ENCODE measurements at places on chromosomes 2 and 18.
A peak's percentile ranks its signal among the peaks of the same experiment; 100 is the strongest.

DNA sequence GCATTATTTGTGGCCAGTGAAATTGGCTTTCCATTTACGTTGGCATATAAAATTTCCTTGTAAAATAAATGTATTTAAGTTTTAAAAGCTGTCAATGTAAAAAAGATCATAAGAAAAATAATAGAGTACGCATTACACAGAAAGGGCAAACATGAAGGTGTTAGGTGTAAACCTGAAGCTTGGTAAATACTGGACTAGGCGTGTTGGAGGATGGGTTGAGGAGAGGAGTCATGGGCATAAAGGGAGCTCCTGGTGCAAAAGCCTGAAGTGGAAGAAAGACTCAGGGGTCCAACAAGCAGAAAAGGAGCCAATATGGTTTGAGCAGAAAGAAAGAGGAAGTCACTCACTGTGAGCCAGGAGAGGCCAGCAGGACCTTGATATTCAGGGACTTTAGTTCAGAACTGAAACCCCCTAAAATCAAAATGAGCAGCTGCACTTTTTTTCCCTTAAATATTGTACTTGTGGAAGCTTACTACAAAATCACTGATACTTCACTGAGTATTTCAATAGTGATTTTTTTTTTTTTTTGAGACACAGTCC lies 24.4 kb downstream of the SP5 start:
- DNase-seq: no peak

DNA sequence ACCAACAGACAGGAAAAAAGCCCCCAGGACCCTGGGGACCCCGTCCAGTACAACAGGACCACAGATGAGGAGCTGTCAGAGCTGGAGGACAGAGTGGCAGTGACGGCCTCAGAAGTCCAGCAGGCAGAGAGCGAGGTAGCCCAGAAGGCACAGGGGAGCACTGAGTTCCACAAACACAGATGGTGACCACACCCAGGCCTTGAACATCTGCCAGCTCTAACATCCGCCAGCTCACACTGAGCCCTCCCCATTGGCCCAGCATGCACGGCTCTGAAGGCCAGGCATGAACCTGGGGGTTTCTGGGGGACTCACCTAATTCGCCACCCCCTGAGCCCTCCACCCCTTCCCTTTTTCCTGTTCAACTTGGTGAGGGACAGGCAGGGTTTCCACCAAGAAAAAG lies 25.6 kb upstream of the PRLH start:
- no peak for DNase-seq

GRCh38 chr2:8125741-8126711 lies 555.8 kb upstream of the ID2 start:
- no peak for DNase-seq

GRCh38 chr2:182951948-182952663 lies 85.7 kb upstream of the FRZB start:
- no peak for DNase-seq

GRCh38 chr2:152781175-152781574 lies 62.8 kb downstream of the ARL6IP6 start:
- DNase-seq: no peak

GRCh38 chr2:237440819-237441281 lies 26.9 kb upstream of the COL6A3 start:
- peak; percentile 74 for DNase-seq

DNA sequence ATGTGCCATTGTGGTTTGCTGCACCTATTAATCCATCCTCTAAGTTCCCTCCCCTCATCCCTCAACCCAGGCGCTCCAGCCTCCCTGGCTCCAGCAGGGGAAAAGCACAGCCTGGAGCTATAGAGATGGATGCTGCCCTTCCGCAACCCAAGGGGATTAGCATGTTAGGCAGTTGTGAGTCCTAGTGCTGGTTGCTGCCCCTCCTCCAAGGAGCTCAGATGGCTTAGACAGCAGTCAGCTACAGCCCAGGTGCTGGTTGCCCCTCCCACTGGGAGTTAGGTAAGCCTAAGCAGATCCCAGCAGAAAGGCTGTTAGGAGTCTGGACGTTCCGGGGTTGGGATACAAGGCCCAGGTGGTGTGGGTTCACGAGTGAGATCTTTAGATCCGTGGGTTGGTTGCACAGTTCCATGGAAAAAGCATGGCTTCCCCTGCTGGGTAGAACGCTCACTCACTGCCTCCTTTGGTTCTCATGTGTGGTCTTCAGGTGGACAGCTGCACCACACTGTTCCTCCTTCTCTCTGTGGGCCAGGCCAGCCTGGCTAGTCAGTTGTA lies 446.1 kb downstream of the ZNF804A start:
- DNase-seq: no peak

GRCh38 chr2:120936476-120937334 lies 201.0 kb downstream of the GLI2 start:
- DNase-seq: no peak

- DNase-seq: no peak
These were observed 6.4 kb downstream of the SALL3 start for GRCh38 chr18:78986018-78986481.

- DNase-seq: peak; percentile 49
These were observed 107.2 kb upstream of the L3MBTL4 start for GRCh38 chr18:6521803-6522418.

DNA sequence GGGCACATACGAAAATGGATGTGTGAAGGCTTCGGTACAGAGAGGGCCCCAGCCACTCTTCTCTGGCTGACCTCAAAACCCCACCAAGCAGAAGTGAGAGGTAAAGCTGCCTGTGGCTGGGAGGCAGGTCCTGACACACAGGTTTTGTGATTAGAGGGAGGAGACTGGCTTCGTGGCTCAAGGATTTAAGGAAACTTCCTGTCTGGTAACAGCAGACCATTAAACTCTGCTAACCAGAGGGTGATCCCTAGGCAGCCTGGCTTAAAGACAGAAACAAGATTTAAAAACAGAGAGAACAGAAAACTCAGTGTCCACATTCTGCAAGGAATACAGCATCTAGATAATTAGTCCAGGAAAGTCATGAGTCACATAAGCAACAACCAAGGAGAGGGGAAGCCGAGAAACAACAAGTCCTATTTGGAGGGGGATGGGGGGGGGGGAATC lies 101.9 kb downstream of the NFATC1 start:
- no peak for DNase-seq

- no peak for DNase-seq
These were observed 49.0 kb upstream of the TFCP2L1 start for GRCh38 chr2:121333834-121334558.

GRCh38 chr18:79756143-79756500 lies 41.6 kb upstream of the KCNG2 start:
- no peak for DNase-seq

GRCh38 chr2:207130958-207131521 lies 34.7 kb downstream of the KLF7 start:
- no peak for DNase-seq

GRCh38 chr18:69889009-69889408 lies 58.7 kb downstream of the CD226 start:
- DNase-seq: no peak

DNA sequence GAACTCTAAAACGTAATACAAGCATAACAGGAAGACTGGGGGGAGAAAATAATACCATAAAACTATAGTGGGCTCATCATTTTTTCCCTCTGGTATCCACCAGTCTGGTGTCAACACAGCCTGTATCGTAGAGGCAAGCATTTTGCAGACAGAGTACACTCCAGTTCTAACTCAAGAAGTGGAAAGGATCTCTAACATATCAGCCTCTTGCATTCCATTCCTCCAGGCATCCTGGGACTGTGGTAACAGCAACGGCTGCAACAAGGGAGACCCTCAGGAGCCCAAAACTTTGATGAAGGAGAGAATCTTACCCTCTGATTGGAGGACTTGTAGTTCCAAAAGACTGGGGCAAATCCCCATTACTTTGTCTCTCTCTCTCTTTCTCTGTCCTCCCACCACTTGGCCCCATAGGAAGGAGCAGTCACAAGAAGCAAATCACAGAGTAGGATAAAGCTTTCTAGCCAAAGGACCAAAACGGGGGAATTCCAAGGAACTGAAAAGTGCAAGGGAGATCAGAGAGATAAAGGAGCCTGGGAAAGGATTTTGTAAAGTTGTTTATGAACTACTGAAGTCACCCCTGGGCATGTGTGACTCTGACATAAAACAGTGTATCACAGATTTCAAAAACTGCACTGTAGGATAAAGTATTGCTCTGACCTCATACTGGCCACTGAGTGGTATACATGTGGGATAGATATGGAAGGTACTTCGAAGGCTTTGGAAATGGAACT lies 11.9 kb downstream of the FRZB start:
- DNase-seq: no peak

DNA sequence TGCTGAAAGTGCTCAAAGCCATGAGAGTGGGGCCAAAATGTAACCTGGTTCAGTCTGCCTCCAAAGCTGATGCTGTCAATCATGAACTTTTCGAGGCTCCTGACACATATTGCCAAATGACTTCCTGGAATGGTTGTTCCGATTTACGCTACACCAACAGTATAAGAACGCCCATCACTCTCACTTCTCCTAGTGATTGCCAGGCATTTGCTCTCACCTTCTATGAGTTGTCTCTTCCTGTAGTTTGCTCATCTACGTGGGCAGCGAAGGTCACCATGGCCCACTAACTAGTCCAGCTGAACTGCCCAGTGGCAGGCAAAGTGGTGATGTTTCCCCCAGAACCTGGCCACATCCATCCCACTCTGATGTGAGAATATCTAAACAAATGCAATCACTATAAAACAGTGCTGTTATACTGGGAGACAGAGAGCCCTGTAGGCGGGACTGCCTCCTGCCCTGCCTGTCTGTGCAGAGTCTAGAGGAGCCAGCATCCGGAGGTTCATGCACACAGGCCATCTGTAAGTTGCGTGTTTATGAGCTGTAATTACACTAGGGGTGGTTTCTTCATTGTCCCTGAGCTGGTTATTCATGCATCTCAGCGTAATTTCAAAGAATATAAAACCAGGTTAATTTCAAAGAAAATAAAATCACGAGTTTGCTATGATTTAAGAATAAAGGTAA lies 8.8 kb upstream of the CABLES1 start:
- no peak for DNase-seq

GRCh38 chr2:36556842-36557241 lies 41.1 kb downstream of the FEZ2 start:
- no peak for DNase-seq

DNA sequence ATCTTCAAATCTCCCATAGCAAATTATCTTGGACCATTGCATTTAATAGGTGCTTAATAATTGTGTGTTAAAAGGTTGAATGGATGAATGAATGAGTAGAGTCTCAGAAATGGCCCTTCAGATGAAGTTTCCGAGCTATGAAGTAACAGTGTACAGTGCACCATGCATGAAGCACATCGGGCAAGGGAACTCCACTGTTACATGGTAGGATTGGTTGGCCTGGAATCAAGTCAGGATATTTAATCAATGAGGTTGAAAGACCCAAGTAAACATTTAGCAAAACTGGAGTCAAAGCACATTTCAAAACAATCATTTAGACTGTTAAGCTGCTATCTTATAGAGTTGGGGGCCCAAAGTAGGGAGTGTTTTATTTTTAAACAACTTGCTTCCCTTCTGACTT lies 80.0 kb downstream of the APOB start:
- no peak for DNase-seq

- no peak for DNase-seq
These were observed 69.7 kb downstream of the RNF144A start for GRCh38 chr2:6986912-6987361.

Measured in stimulated activated CD8-positive, alpha-beta memory T cell treated with anti-CD3 and anti-CD28 coated beads, Interleukin-4, amount 100 ng/mL, for 48 hours (primary cell).